Sigmoid colon (tissue), 7 donors: ENCODE measurements at places on chromosomes 4 and X. TPM values are rescaled to one million over a fixed set of nuclear protein-coding genes. Genes with fewer than 3 reads are reported as not detected.

Gene ADH1B
- total RNA-seq: 270 TPM

Gene PNMA6A
- total RNA-seq: 0.36 TPM

Gene PLP2
- 39.0 TPM for total RNA-seq

Gene CRLF2
- total RNA-seq: 0.71 TPM

Gene GLRA3
- under 0.01 TPM for total RNA-seq

Gene SUPT20HL1
- total RNA-seq: 1.1 TPM

Gene TMEM31
- not detected for total RNA-seq

Gene RAP2C
- total RNA-seq: 10.3 TPM

Gene CCDC120
- total RNA-seq: 1.4 TPM

Gene GAGE12F
- not detected for total RNA-seq

GRCh38 chrX:40174001-40174853 is 76.5 kb upstream of the BCOR start:
- no peaks in the 10 kb centered on the region for H3K36me3 ChIP-seq
- H3K4me3 ChIP-seq: peak overlapping the region; percentile 52
- peak overlapping the region; percentile 97 for H3K27ac ChIP-seq
- peak; percentile 81 for DNase-seq
- peaks cover 5% of the 10 kb centered on the region for H3K27me3 ChIP-seq

DNA sequence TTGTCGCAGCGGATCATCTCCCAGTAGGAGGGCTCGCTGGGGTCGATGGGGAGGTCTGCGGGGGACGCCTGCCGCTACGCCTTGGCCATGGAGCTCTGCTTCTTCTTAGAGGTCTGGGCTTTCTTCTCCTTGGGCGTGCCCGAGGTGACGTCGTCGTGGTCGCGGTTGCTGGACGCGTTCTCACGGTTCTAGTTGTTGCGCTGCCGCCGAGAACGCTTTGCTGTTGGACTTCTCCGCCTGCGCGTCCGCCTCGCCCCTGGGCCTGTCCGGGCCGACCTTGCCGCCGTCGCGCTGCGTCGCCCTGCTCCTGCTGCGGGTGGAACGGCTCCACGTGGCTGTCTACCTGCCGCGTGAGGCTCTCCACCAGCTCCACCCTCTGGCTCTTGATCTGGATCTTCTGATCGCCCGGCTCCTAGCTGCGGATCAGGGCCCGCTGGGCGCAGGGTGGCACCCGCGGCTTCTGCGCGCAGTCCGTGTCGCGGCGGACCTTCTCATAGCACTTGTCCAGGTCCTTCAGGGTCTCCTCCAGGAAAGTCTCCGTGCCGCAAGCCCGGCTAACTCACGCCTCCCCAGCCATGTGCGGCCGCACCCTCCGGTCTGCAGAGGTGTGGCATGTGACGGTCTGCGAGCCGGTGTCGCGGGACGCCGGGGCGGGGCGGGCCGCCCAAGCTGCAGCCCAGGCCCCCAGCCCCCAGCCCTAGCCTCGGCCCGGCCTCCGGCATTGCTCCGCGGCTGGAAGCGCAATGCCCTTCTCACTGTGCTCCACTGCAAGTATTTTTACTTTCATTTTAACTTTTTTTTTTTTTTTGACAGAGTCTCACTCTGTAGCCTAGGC is 40.5 kb upstream of the OGT start:
- no peaks in the 10 kb centered on the region for H3K36me3 ChIP-seq
- no peaks in the 10 kb centered on the region for H3K27me3 ChIP-seq
- H3K4me3 ChIP-seq: peak overlapping the region; percentile 33
- peaks cover 5% of the 10 kb centered on the region for H3K4me1 ChIP-seq
- peak; percentile 77 for DNase-seq

- no peak overlapping the region for H3K4me3 ChIP-seq
- no peak for DNase-seq
- H3K36me3 ChIP-seq: no peaks in the 10 kb centered on the region
Measured at GRCh38 chr4:76571274-76571673, 136.2 kb downstream of the SHROOM3 start.

DNA sequence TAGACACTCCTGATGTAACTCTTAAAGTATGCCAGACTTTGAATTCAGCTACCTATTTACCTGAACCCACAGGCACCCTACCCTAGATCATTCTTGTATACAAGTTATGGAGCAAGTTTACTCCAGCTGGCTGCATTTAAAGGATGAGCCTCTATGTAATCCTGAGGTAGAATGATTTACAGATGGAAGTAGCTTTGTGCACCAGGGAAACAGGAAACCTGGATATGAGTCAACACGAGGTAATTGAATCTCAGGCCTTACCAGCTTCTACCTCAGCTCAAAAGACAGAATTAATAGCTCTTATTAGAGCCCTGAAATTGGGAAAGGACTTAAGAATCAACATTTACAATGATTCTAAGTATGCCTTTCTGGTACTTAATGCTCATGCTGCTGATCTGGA is 119.8 kb downstream of the AGTR2 start:
- H3K27me3 ChIP-seq: no peaks in the 10 kb centered on the region
- no peak overlapping the region for H3K4me3 ChIP-seq
- H3K27ac ChIP-seq: no peak overlapping the region
- no peaks in the 10 kb centered on the region for H3K36me3 ChIP-seq

DNA sequence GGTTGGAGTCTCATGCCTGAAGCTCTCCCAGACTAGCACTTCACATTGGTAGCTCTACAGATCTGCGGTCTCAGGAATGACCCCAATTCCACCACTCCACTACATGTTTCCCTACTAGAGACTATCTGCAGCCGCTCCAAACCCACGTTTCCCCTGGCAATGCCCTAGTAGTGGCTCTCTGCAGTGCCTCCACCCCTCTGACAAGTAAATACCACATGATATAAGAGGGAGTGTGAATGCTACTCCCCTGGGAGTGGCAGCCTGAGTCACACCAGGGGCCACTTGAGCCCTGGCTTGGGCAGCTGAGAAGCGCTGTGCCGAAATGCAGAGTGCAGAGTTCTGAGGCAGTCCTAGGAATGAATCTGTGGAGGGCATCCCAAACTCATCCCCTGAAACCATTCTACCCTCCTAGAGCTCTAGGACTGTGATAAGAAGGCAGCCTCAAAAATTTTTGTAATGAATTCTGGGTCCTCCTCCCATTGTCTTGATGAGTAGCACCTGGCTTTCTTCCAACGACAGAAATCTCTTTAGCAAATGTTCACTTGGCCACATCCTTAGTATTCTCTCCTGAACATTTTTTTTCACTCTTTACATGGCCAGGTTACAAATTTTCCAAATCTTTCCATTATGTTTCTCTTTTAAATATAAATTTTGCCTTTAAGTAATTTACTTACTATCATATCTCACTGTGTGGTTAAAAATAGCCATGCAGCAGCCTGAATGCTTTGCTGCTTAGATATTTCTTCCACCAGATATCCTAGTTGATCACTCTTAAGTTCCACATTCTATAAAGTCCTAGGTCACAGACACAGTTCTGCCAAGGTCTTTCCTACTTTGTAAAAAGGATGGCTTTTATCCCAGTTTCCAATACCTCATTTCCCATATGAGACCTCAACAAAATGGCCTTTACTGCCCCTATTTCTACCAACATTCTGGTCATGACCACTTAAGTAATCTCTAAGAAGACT is 160.2 kb upstream of the CPEB2 start:
- no peak overlapping the region for H3K27ac ChIP-seq
- no peaks in the 10 kb centered on the region for H3K36me3 ChIP-seq
- H3K4me1 ChIP-seq: peaks cover 12% of the 10 kb centered on the region
- no peaks in the 10 kb centered on the region for H3K27me3 ChIP-seq

DNA sequence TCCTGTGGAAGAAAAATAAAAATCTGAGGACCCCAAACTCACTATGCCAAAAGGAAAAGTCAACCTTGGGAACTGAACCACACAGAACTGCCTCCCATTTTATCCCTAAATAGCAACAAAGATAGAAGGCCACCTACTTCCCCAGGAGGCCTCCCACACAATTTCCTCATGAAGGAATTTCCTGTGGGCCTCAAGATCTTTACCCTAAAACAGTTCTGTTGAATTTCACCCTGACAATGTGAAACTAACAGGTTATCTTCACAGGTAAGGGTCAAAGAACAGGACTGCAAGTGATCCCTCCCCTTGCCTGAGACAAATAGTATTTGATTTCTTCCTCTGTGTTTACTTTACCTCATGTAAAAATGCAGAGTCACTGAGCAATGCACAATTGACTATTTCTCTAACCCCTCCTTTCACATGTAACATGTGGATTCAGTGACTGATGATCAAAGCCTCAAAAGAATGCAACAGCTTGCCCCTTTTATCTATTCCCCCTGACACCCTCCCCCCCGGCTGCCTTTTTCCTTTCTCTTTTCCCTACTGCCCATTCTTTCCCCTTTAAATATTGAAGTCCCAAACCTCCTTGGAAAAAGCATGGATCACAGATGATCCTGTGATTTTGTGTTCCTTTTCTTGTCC is 33.3 kb downstream of the MEPE start:
- no peak for DNase-seq
- H3K4me1 ChIP-seq: no peaks in the 10 kb centered on the region
- H3K27me3 ChIP-seq: no peaks in the 10 kb centered on the region
- no peak overlapping the region for H3K27ac ChIP-seq

- no peak for DNase-seq
- H3K27me3 ChIP-seq: no peaks in the 10 kb centered on the region
- no peaks in the 10 kb centered on the region for H3K36me3 ChIP-seq
- peak overlapping the region; percentile 83 for H3K27ac ChIP-seq
Measured at GRCh38 chr4:2756691-2757350, 685 bp upstream of the TNIP2 start.

DNA sequence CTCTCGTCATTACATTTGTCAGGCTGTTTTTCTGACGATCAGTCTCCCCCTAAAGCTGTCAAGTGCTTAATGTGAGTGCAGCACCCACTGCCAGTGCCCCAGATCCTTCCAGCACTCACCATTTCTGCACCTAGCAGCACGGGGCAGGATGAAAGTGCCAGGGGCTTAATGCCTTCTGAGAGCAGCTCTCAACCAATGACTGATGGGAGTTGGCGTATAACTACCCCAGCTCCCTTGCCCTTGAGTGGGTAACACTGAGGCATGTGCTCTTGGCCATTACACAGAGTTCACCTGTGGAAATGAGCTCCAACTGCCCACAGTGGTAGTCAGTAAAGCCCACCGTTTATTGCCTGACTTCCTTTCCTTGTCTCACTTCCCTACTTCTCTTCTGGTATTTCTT is 226.2 kb upstream of the BCOR start:
- no peak overlapping the region for H3K4me3 ChIP-seq
- H3K27ac ChIP-seq: no peak overlapping the region
- H3K27me3 ChIP-seq: no peaks in the 10 kb centered on the region
- no peak for DNase-seq

GRCh38 chr4:76029300-76029699 is 6.0 kb upstream of the CXCL10 start:
- DNase-seq: no peak
- H3K4me1 ChIP-seq: no peaks in the 10 kb centered on the region
- no peak overlapping the region for H3K27ac ChIP-seq

GRCh38 chrX:4240541-4241194 is 527.2 kb upstream of the PRKX start:
- H3K4me1 ChIP-seq: no peaks in the 10 kb centered on the region
- no peak for DNase-seq
- no peak overlapping the region for H3K4me3 ChIP-seq
- no peaks in the 10 kb centered on the region for H3K27me3 ChIP-seq

- no peak overlapping the region for H3K27ac ChIP-seq
- H3K4me1 ChIP-seq: peaks cover 22% of the 10 kb centered on the region
- no peaks in the 10 kb centered on the region for H3K36me3 ChIP-seq
- peaks cover 89% of the 10 kb centered on the region for H3K27me3 ChIP-seq
- no peak overlapping the region for H3K4me3 ChIP-seq
Measured at GRCh38 chr4:41878991-41879491, 56.2 kb upstream of the TMEM33 start.

- H3K27me3 ChIP-seq: no peaks in the 10 kb centered on the region
- H3K27ac ChIP-seq: peak overlapping the region; percentile 71
- H3K36me3 ChIP-seq: no peaks in the 10 kb centered on the region
- DNase-seq: no peak
Measured at GRCh38 chrX:71623714-71624113, 5.4 kb upstream of the CXCR3 start.

GRCh38 chr4:139692309-139693012 is 26.8 kb downstream of the MGST2 start:
- no peaks in the 10 kb centered on the region for H3K27me3 ChIP-seq
- no peak for DNase-seq
- no peaks in the 10 kb centered on the region for H3K4me1 ChIP-seq
